ENCODE measurements at places on chromosomes 7 and 10. TPM values are rescaled to one million over a fixed set of nuclear protein-coding genes. Genes with fewer than 3 reads are reported as not detected.
A peak's percentile ranks its signal among the peaks of the same experiment; 100 is the strongest.

DNA sequence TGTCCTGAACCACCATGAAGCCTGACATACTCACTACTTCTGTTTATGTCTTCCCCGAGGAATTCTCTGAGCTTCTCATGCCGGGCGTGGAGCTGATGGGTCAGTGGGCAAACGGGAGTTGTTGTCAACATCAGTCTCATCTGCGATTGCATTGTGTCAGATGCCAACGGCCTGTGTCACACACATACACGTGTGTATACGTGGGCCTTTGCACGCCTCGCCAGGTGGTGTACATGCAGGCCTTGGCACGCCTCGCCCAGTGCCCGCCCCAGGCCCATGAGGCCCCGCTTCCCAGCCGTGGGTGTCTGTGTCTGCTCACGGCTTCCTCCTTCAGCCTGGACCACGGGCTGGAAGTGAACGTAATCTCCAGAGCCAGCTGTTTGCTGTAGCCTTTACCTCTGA lies 7.5 kb upstream of the CSGALNACT2 start:
- DNase-seq: no peak

DNA sequence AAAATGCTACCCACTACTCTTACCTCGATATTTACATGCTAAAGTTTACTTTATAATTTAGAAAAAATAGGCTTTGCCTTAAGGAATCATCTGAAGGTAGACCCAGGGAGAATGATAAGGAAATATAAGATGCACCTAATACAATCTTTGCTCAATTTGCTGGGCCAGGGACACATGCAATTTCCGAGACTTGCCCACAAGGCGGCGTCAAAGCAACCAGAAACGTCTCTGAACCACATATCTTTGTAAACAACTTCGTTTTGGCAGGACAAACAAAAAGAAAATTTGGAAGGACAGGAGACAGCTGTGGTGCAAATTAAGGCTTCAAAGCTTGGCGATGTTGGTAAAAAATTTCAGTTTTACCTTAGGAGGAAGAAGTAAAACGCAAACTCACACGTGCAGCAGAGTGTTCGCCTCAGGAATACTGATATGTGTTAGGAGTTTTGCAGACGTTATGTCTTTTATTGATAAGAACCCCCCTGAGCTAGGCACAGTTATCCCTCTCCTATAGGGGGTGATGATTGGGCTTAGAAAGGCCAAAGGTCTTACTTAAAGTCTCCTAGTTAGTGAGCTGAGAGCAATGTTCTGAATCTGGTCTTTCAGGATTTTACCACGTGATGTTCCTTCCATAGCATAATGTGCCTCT lies 134.3 kb downstream of the PRKCQ start:
- DNase-seq: peak; percentile 50

- DNase-seq: no peak
Observed at GRCh38 chr7:134444961-134445315, 14.0 kb downstream of the AKR1B1 start.

DNA sequence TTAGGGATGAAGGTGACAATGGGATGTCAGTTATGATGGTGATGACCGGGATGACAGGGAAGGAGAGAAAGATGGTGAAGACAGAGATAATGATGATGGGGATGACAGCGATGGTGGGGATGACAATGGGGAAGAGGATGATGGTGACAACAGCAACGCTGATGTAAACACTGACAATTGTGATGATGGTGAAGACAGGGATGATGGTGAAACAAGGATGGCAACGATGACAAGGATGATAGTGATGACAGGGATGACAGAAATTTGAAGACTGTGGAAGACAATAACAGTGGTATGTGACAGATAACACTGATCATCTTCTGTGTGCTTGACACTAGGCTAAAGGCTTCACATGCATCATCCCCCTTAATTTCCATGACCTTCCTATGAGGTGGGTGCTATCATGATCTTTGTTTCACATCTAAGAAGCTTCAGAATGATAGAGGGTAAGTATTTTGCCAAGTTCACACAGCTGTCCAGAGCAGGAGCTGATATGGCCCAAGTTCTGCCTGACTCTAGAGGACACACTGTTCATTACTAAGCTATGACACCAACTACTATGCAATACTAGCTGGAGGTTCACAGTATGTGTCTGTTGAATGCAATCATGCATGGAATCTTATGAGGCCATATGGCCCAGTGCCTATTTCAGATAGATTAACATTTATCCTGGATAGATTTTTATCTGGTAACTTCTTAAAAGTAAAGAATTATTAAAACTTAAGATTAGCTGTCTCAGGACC lies 105.6 kb downstream of the RNLS start:
- no peak for DNase-seq

DNA sequence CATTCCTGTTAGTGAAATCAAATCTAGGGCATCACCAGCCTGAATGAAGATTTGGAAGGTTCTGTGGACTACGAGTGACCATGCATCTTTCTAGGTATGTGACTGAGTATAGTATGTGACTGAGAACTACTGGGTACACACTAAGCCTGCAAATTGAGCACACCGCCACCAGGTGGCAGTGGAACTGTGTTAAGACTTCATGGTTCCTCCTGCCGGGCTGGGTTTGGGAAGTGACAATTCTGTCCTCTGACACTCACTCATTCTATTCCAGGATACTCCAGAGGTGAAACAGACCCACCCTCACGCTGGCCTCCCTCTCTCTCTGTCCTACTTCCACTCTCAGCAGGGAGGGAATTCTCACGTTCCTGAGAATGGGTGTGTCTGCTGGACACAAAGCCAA lies 84.0 kb upstream of the TMEM248 start:
- DNase-seq: no peak

DNA sequence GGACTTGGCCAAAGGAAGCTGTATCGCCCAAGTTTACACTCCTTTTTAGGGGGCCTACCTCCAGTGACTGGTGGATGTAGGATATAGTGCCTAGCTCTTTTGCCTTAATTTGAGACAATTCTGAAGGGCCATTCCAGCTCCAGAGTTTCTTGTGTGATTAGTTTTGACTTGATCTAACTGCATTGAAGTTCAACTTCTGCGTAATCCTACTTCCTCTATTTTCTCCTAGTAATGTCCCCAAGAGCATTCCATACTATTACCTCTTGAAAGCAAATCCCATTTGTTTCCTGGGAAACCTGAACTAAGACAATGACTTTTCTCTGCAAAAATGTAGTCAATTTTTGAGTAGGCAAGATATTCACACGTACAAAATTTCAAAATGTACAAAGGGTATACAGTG lies 4.7 kb upstream of the H2AZ2 start:
- DNase-seq: no peak

GRCh38 chr7:70591643-70592042 lies 540.3 kb upstream of the GALNT17 start:
- DNase-seq: no peak

The VWA2 gene
- polyA plus RNA-seq: 2.3 TPM

The ZSCAN25 gene
- 21.0 TPM for polyA plus RNA-seq

The FAM180A gene
- not detected for polyA plus RNA-seq

All from renal cortex interstitium (tissue), 15 donors.